Effector memory CD4-positive, alpha-beta T cell (primary cell): ENCODE measurements at places on chromosomes 1 and 21.

DNA sequence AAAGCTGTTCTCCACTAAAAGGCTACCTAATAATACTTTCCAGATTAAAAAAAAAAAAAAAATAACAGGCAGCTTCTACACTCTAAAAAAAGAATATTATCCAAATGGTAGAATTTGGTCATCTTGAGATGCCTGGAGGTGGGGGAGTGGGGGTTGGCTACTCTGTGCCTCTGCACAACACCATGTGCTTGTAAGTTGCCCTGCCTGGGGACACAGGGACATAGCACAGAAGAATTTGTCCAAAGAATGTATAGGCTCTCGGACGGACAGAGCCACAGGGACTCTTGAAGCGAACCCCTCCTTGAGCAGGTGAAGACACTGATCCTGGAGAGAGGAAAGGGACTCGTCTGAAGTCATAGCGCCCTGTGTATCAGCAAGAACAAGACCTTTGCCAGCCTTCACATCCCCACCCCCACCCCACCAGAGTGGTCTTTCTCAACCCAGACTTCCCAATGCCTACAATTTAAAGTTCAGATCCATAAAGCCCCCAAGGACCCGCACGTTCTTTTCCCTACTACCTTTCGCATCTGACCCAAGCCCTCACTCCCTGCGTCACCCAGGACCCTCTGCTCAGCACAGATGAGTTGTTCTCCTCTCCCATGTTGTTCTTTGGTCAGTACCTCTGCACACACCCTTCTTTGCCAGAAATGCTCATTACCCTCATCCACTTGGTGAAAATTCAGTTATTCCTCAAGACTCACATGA, 72.6 kb downstream of the LGR6 start:
- DNase-seq: no peak

DNA sequence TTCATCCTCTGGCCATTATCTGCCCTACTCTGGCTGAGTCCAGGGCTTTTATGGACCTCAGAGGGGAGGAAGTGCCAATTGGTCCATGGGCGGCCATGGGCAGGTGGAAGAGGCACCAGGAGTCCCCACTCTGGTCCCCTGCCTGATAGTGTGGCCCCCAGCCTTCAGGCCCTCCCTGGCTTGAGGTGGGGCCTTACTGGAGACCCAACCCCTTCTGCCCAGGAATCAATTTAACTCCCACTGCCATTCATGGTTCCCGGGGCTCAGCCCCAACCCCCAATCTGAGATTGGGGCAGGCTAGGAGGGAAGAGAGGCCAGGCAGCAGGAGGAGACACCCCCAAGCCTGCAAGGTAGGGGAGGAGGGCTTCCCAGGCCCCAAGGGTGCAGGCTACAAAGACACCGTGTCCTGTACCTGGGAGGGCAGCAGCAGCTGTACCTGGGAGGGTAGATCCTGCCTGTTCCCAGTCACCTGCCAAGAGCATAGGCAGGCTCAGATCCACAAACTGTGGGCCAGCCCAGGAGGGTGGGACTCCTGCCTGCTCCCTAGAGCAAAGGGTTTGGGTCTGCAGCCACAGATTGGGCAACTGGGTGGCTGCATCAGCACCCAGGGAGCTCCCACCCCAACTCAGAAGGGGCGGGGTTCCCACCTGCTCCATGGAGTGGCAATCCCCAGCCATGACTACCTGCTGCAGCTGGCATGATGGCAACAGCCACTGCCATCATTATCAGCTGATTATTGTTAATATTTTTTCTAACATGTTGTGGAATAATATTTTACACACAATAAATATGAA, 1044.1 kb upstream of the B3GALT2 start:
- no peak for DNase-seq

GRCh38 chr21:31500071-31500470, 156.0 kb upstream of the TIAM1 start:
- DNase-seq: no peak

GRCh38 chr1:67679691-67680090, 5.3 kb upstream of the GADD45A start:
- no peak for DNase-seq

GRCh38 chr1:26035959-26036755, 9.8 kb downstream of the SLC30A2 start:
- DNase-seq: peak; percentile 61

DNA sequence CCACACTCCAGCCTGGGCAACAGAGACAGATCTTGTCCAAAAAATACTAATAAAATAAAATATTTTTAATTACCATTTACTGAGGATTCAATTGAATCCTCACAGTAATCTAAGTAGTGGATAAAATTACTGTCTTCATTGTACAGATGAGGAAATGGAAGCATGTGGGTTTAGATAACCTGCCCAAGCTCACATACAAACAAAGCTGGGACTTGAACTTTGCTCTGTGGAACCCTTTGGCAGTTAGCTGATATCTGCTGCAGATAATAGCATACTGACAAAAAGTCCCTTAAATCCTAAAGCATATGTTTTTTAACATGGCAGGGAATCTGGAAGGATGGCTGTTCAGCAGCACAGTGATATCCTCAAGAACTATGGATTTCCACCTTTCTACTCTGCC, 130.9 kb upstream of the MROH9 start:
- no peak for DNase-seq

DNA sequence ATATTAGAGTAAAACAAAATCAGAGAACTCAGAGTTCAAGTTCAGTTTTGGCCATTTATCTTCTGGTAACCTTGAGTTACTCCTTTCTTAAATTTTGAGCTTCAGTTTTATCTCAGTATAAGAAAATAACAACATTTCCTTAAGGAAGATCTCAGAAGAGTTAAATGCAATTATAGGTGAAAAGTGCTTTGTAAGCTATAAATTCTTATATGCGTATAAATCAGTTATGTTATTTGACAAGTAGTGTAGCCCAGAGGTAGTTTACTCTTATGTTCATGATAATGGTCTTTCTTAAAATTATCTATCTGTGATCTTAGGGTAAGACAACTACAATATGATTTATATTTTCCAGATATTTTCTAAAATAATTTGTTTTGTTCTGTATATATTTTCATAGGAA, 89.8 kb downstream of the LHX9 start:
- no peak for DNase-seq

DNA sequence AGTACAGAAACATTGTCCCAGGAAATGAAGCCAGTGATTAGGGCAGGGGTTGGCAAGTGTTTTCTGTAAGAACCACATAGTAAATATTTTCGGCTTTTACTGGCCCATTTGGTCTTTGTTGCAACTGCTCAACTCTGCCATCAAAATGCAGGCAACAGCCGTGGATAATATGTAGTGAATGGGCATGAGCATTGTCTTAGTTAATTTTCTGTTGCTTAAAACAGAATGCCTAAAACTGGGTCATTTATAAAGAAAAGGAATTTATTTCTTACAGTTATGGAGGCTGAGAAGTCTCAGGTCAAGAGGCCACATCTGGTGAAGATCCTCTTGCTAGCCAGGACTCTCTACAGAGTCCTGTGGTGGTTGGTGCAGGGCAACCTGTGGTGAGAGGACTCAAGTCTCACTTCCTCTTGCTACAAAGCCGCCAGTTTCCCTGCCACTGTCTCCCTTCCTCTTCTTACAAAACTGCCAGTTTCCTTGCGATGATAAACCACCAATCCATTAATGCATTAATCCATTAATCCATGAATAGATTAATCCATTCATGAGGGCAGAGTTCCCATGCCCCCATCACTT, 166.4 kb downstream of the PSMG1 start:
- no peak for DNase-seq

DNA sequence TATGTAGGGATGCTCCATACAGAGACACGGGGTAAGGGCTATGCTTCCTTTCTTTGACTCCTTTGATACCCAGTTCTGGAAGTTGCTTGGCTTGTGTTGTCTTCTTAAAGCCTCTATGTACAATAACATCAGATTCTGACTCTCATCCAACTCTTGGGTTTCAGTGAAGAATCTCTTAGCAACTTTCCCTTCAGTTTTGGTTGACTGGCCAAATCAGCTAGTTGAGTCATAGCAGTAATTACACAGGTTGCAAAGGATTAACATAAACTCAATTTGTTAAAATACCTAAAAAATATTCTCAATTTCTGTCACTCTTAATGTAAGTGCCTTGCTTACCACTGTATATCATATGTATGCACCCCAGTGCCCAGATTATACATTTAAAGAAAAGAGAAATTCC, 9.2 kb downstream of the CD1E start:
- no peak for DNase-seq

DNA sequence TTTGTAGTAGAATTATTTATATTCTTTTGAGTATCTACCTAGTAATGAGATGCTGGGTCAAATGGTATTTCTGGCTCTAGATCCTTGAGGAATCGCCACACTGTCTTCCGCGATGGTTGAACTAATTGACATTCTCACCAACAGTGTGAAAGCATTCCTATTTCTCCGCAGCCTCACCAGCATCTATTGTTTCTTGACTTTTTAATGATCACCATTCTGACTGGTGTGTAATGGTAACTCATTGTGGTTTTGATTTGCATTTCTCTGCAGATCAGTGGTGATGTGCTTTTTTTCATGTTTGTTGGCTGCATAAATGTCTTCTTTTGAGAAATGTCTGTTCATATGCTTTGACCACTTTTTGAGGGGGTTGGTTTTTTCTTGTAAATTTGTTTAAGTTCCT, 15.3 kb upstream of the IL23R start:
- no peak for DNase-seq

GRCh38 chr1:30679201-30679975, 44.0 kb downstream of the MATN1 start:
- no peak for DNase-seq

DNA sequence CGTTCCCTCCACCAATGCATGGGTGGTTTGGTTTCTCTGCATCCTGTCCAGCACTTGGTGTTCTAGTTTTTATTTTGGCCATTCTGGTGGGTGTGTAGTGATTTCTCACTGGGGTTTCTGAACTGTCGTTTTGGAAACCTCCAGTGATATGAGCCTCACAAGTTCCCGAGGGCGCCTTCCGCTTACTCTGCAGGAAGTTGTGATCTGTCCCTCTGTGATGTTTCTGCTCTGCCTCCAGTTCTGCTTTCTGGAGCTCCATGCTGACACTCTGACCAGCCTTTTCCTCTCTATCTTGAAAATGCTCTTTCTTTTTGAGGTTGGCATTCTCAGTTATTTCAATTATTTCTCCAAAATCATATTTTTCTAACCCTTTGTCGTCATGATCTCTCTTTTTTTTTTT, 111.6 kb downstream of the PLD5 start:
- no peak for DNase-seq

GRCh38 chr1:157369808-157370521, 182.3 kb downstream of the FCRL5 start:
- no peak for DNase-seq

DNA sequence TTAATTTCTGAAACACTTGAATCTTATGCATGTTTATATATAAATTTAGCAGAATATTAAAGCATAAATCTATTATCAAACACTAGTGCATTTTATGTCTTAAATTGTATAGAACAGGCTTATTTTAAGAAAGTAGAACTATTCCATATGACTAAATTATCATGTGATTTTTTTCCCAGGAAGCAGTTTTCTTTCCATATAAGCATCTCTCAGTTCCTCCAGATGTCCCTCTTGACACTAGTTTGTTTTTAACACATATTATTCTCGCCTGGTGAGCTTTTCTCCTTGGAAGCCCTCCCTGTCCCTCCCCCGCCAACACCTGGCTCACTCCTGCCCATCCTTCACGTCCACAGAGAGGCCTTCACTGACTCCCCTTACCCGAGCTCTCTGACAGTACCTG, 48.3 kb upstream of the BCAR3 start:
- no peak for DNase-seq

GRCh38 chr1:229035054-229035747, 235.7 kb upstream of the RAB4A start:
- no peak for DNase-seq

DNA sequence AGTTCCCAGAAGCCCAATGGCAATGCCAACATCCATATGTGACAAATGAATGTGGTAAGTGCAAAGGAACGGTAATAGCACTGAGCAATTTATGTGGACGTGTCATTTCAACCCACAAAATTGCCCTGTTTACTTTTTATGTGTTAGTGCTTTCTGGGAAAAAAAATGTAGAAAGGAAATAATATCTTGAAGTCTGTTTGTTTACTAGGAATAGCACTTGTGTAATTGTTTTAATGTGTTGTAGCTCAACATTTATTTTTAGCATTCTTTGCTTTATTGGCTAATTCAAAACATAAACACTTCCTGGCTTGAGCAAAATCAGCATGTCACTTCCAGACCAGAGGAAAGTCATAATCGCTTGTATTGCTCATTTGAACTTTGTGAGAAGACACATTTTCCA, 224.8 kb upstream of the KCNK2 start:
- no peak for DNase-seq

- DNase-seq: no peak
These were observed 9.5 kb upstream of the PIGR start for GRCh38 chr1:206955476-206956451.

DNA sequence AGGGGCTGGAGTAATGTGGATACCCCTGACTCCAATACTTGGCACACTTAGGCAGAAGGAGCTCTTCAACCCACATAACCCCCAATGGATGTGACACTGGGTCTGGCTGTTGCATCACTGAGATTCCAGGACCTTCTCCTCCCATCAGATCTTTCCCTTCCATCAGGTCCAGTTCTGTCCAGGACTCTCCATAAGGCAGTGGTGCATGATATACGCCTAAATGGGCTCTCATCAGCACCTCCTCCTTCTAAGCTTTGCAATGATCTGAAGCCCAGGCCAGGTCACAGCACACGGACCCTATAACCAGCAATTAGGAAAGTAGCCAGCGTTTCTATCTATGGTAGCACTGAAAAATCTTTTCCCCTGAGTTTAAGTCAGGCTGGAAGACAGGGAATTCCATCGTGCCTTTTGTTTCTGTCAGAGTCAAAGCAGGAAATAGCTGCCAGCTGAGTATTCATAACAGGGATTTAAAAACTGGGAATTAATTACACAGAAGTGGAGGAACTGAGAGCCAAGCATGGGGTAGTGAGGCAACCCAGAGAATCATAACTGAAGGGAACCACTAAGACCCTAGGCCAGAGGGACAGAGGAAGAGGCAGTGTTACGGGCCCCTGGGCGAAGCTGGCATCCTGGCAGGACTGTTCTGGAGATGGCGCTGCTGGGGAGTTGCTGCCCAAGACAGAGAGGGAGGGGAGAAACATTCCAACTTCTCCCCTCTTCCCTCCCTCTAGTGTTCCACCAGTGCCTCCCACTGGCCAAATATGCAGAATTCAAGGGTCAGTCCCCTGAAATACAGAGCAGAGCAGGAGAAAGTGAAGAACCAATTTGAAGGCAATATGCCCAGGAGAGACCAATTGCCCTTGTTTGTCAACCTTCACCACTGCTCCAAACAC, 37.5 kb upstream of the HOOK1 start:
- DNase-seq: no peak

DNA sequence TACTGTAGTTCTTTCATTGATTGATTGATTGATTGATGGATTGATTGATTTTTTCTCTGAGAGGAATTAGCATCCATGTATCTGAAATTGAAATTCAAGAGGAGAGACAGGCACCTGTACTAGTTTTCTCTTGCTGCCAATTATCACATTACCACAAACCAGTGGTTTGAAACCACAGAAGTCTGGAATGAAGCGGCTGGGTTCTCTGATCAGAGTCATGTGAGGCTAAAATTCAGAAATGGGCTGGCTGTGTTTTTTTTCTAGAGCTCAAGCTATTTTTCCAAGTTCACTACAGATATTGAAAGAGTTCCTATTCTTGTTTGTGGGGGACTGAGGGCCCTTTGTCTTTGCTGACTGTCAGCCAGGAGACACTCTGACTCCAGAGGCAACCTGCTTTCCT, 10.0 kb downstream of the NBPF3 start:
- DNase-seq: no peak
